ENCODE measurements at places on chromosomes 4 and X. TPM values are rescaled to one million over a fixed set of nuclear protein-coding genes. Genes with fewer than 3 reads are reported as not detected.

PABPC1L2A gene
- 0.35 TPM for total RNA-seq

ING2 gene
- 16.9 TPM for total RNA-seq

GAGE2A gene
- not detected for total RNA-seq

TMSB15A gene
- total RNA-seq, result 66.4 TPM

PRKG2 gene
- 1.9 TPM for total RNA-seq

PRDM8 gene
- not detected for total RNA-seq

NHSL2 gene
- total RNA-seq, result 5.7 TPM

BANK1 gene
- total RNA-seq, result 1.1 TPM

DNA sequence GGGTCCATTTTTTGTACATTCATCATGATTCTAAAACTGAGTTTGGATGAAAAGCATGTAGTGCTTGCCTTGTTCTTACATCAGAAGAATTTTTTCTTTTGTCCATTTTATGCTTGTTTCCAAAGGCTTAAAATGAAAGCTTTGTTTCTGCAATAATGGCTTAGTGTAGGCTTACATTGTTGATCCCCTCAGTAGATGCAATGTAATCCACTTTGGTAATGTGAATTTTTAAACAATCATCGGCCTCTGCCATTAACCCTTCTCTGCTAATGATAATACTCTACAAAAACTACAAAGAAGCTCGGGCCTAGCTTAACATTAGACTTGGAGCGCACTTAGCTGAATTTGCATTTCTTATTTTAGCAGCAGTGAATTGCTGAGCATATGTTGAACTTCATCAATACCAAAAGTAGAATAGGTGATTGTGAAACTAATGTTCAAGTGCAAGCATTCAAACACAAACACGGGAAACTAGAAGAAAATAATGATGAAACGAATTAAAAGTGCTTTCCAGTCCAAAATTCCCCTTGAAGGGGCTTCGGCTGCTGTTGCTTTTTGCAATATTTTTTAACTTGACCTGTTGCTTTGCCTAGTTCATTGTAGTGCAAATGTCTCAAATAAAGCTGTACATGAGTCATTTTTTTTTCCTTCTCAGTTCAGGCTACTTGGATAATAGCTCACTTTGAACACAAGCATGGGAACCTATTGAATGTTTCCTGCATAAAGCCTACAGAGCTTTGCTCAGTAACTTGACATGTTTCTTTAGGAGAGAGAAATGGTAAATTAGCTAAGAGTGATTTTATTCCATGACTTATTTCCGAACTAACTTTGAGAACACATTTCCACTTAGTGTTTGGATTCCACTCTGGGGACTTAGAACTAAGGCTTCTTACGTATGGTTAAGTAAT lies 66.5 kb downstream of the SLIT2 start:
- no peaks in the 10 kb centered on the region for H3K4me1 ChIP-seq
- no peaks in the 10 kb centered on the region for H3K27me3 ChIP-seq
- H3K36me3 ChIP-seq, result no peaks in the 10 kb centered on the region
- no peak for DNase-seq
- H3K4me3 ChIP-seq, result no peak overlapping the region
- no peak overlapping the region for H3K27ac ChIP-seq

- H3K27ac ChIP-seq, result no peak overlapping the region
- no peak overlapping the region for H3K4me3 ChIP-seq
- DNase-seq, result no peak
- no peaks in the 10 kb centered on the region for H3K27me3 ChIP-seq
Observed at GRCh38 chr4:120877021-120877420, 45.5 kb downstream of the PRDM5 start.

DNA sequence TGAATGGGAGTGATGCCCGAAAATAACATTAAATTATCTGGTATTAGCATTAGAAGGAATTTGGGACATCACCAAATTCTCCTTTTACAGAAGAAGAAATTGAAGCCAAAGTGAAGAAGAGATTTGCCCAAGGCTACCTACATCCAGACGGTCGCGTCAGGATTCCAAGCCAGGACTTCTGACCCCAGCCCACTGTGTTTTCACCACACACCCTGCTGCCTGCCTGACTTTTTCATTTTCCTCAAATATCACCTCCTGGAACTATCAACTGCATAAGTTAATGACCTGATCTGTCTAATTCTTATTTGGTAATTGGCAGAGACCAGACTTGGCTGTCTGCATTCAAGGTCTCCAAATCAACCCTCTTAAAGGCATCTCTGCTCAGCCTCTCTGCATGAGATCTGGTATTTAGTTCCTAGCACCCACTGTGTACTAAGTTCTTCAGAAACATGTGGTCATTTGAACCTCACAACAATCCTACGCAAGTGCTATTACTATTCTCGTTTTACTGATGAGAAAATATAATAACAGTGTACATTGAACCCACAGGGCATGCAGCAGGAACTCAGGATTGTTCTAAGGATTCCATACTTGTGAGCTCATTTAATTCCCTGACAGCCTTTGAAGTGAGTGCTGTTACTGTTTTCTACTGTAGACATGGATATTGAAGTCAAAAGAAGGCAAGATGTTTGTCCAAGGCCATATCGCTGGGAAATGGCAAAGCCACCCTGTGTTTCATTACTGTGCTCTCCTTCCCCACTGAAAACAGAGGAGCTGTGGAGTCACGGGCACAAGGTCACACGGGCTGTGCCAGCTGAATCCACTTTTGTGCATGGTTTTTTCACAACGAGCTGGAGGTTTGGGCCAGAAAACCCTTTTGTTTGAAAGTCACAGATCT lies 195.2 kb upstream of the C1QTNF7 start:
- H3K27me3 ChIP-seq, result no peaks in the 10 kb centered on the region
- H3K36me3 ChIP-seq, result no peaks in the 10 kb centered on the region
- no peak overlapping the region for H3K27ac ChIP-seq

DNA sequence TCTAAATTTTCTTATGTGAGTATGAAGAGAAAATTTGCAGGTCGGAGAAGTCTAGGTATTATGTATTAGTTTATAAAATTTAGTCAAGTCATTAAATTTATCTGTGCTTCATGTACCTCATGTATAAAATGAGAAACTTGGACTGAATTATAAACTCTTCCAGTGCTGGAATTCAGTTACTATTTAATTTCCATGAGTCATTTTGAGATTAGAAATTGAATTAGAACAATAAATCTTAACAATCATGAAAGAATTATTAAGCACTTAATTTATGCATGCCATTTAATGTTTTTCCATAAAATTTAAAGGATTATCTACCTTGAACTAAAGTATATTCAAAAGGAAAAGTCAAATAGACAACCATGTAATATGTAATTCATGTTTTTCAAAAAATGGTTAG lies 195.8 kb downstream of the MAD2L1 start:
- no peak overlapping the region for H3K4me3 ChIP-seq
- no peaks in the 10 kb centered on the region for H3K27me3 ChIP-seq
- DNase-seq, result no peak
- no peak overlapping the region for H3K27ac ChIP-seq

DNA sequence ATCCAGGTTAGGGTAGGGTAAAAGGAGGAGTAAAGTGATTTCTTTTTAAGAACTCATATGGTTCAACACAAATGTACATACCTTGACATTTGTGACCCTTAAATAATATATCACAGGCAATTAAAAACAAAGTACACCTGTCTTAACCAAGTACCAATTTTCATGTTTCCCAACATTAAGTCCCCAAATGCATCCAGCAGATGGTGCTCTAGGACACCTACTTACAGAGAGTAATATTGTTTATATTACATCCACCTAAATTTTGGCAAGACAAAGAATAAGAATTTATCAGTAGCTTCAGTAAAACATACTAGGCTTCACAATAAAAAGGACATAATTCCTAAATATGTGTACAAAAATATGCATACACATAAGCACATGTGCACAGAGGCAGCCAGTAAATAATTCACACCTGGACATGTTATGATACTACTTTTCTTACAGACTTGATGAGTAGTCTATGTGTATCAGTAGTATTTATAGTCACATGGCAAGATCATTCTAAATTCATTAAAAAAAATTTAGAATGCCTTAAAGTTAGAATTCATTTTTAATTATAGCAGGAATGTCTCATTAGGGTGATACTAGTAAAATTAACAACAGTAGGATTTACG lies 219.7 kb downstream of the DCLK2 start:
- H3K36me3 ChIP-seq, result no peaks in the 10 kb centered on the region
- no peaks in the 10 kb centered on the region for H3K4me1 ChIP-seq
- no peak overlapping the region for H3K4me3 ChIP-seq
- H3K27ac ChIP-seq, result no peak overlapping the region
- DNase-seq, result no peak

DNA sequence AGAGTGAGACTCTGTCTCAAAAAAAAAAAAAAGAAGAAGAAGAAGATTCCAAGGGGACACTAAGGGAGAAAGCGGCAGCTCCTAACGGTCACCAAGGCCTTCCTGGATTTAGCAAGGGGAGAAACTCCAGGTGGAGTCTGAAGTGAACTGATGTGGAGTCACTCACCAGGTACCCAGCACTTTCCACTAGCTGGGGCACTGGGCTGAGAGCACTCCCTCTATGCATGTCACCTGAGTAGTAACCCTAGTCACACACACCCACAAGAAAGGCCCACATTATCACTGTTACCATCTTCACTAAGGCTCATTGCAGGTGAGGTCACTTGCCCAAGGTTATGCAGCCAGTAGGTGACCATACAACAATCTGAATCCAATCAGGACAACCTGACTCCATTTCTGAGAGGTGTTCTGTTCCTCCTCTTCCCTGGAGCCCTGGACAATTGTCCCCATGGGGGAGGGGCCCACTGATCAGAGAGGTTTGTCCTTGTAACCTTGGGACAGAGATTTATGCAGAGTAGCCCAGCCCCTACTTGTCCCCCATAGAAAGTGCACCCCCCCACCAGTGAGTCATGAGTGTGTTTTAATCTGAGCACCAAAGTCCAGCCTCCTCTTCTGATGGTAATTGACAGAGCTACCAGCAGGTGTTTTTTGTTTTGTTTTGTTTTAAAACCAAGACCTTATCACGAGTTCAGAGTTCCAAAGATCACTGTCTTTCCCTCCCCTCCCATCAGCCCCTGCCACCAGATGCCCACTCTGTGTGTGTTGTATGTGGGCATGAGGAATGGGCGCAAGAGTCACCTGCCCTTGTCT lies 5.9 kb upstream of the SASH3 start:
- DNase-seq, result no peak
- H3K36me3 ChIP-seq, result no peaks in the 10 kb centered on the region
- no peak overlapping the region for H3K4me3 ChIP-seq
- H3K4me1 ChIP-seq, result peaks cover 4% of the 10 kb centered on the region
- no peak overlapping the region for H3K27ac ChIP-seq

GRCh38 chr4:170089274-170089667 lies 485 bp downstream of the AADAT start:
- H3K27ac ChIP-seq, result no peak overlapping the region
- H3K4me3 ChIP-seq, result peak overlapping the region; percentile 84
- no peaks in the 10 kb centered on the region for H3K27me3 ChIP-seq
- no peaks in the 10 kb centered on the region for H3K4me1 ChIP-seq

DNA sequence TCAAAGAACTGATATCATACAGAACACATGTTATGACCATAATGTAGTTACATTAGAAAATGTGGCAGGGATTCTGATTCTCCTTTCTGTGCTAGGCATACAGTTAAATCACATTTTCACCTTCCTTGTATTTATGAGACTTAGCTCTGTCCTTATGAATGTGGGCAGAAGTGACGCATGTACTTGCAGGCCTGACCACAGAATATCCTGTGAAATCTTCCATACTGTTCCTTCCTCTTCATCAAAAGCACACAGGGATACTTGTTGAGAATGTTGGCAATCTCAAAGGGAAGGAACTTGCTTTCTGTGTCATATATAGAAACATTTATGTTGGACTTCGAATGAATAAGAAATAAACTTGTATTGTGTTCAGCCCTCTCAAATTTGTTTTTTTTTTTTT lies 17.2 kb upstream of the MYOZ2 start:
- no peaks in the 10 kb centered on the region for H3K4me1 ChIP-seq
- no peaks in the 10 kb centered on the region for H3K27me3 ChIP-seq
- no peak overlapping the region for H3K4me3 ChIP-seq
- DNase-seq, result no peak
- no peaks in the 10 kb centered on the region for H3K36me3 ChIP-seq

DNA sequence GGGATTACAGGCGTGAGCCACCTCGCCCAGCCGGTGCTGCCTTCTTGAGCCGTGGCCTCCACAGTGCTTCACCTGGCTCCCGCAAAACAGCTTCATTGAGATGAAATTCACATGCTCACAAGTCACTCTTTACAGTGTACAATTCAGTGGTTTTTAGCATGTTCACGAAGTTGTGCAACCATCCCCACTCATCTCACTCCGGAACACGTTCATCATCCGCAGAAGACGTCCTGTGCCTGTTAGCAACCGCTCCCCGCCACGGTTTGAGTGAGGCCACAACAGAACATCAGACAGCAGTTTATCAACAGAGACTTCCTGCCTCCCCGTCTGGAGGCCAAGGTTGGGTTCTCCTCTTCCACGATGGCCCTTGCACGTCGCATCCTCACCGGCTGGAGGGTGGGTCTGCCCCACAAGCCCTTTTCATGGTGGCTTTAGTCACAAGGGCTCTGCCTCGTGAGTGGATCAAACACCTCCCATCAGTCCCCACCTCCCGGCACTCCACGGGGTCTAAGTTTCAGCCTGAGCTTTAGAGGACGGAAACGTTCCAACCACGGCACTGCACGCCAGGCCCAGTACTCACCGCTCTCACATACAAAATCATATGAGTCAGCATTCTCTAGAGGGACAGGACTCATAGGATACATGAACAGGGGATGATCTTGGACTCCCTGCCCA lies 29.6 kb upstream of the SPON2 start:
- no peak overlapping the region for H3K27ac ChIP-seq

GRCh38 chrX:108285918-108286317 lies 152.3 kb downstream of the COL4A6 start:
- H3K36me3 ChIP-seq, result no peaks in the 10 kb centered on the region
- H3K27me3 ChIP-seq, result no peaks in the 10 kb centered on the region
- H3K4me3 ChIP-seq, result no peak overlapping the region
- H3K4me1 ChIP-seq, result no peaks in the 10 kb centered on the region
- DNase-seq, result no peak

DNA sequence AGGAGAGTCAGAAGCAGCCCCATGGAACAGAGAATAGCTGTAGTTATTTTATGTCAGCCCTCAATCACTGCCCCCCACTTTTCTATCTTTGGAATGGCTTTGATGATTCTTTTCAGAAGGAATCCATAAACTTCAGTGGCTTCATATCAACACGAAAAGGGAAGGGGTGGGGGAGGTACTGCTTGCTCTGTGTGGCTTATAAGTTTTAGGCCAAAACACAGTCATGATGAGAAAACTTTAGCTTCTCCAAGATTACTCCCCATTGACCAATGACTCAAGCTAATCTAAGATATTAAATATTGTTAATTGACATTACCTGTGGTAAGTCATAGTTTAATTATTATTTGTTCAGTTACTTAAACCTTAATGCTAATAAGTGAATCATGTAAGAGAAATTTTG lies 669.6 kb upstream of the FAM241A start:
- no peak for DNase-seq
- H3K36me3 ChIP-seq, result no peaks in the 10 kb centered on the region
- no peaks in the 10 kb centered on the region for H3K27me3 ChIP-seq
- no peak overlapping the region for H3K4me3 ChIP-seq
- no peaks in the 10 kb centered on the region for H3K4me1 ChIP-seq

GRCh38 chrX:3651277-3651676 lies 62.2 kb downstream of the PRKX start:
- no peaks in the 10 kb centered on the region for H3K4me1 ChIP-seq
- no peaks in the 10 kb centered on the region for H3K27me3 ChIP-seq
- peaks cover 39% of the 10 kb centered on the region for H3K36me3 ChIP-seq
- no peak overlapping the region for H3K27ac ChIP-seq
- DNase-seq, result no peak

Measured in H9 (cell line).